ENCODE measurements at places on chromosomes 1 and 21.
A peak's percentile ranks its signal among the peaks of the same experiment; 100 is the strongest.

DNA sequence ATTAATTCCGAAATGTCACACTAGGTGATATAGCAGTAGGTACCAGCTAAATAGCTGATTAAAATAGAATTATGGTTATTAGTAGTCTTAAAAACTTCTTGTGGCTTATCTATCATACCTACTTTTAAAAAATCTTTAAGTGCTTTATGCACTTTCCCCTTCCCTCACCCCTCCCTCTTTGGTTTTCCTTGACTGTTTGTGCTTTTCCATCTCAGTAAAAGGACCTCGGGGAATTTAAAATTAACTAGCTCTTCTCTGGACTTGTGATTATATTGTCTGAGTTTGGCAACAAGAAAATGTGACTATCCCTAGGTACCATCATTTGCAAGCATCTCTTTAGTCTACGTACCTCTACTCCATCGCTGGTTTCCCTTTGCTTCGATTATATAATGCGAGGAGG, 11.2 kb downstream of the COX20 start:
- no peak for DNase-seq

GRCh38 chr1:60151311-60151710, 77.7 kb upstream of the C1orf87 start:
- no peak for DNase-seq

- DNase-seq, result peak; percentile 13
Measured at GRCh38 chr1:154943649-154944400, 7.3 kb upstream of the PMVK start.

DNA sequence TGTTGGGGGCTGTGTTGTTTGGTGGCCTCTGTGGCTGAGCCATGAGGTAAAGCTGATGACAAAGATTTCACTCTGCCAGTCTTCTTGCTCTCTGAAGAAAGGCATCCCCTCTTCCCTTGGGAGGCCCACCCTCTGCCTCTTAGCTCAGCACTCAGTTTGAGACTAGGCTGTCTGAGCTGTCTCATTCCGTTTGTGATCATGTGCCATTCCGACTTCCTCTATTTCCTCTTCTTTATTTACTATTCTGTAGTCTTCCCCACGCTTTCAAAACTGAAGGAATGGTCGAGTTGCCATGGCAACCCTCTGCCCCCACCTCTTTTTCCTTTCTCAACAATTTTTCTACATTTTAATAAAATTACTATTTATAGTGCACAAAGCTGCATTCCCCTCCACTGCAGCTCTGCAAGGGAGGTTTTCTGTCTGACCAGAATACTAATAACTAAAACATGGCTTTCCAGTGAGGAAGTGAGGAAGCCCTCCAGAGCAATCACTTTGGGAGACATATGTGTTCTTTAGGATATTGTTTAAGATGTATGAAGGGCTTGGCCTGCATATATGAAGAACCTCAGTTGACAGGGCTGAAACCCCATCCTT, 30.8 kb downstream of the KCNA3 start:
- DNase-seq, result no peak

GRCh38 chr1:40712405-40712944, 21.0 kb downstream of the NFYC start:
- no peak for DNase-seq

GRCh38 chr1:150826299-150826698, 18.2 kb upstream of the CTSK start:
- DNase-seq, result no peak

- peak; percentile 32 for DNase-seq
Measured at GRCh38 chr1:17119076-17119772, at the start of gene PADI2. TSS of gene PADI2 (minus strand) at chr1:17119451. CDS start at chr1:17119371, 80 bp downstream.

GRCh38 chr21:44914176-44914874, 6.4 kb downstream of the ITGB2 start:
- DNase-seq, result peak; percentile 42

DNA sequence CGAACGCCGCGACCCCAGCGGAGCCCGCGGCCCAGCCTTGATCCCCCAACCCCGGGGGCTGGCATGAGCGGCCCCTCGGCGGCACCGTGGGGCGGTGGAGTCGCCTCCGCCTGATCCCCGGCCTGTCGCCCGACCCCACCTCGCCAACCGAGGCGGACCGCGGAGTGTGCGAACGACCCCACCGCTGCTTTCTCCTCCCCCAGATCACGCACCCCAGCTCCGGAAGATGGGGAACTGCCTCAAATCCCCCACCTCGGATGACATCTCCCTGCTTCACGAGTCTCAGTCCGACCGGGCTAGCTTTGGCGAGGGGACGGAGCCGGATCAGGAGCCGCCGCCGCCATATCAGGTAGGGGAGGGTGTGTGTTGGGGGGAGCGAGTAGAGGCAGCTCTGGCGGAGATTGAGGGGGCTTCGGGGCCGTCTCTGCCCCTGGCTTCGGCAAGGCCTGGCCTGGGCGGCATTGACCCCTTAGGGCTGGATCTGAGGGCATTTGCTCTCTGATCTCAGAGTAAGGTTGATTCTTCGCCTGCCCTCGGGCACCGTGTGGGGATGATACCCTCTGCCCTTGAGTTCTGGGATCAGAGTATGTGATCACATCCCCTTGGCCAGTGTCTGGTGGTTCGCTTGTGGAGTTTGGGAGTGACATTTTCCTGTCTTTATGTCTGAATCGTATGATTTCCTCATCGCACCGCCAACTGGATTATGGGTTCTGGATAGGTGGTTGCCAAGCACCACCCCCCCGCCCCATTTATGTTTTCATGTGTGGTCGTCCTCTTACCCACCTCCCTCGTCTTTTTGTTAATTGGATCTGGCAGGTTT, 668 bp downstream of the RNF11 start:
- peak; percentile 25 for DNase-seq

- DNase-seq, result no peak
Measured at GRCh38 chr1:181658581-181658980, 175.3 kb downstream of the CACNA1E start.

- no peak for DNase-seq
Measured at GRCh38 chr1:68516066-68516465, 19.2 kb upstream of the DEPDC1 start.

DNA sequence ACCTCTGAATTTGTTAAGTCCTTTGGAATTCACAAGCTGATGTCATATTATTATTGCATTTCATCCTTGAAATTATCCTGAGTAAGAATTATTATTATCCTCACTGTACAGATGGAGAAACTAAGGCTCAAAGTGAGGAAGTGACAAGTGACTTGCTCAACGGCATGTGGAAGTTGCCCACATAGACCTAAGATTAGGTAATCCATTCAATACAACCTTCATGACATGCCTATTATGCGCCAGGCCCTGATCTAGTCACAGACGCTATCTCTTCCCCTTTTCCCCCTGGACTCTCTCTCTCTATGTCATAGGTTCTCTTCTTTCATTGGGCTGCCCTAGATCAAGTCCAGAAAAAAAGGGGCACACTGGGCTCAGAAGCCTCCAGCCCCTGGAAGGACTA, 84.9 kb upstream of the KCNK2 start:
- no peak for DNase-seq

All from T-cell (primary cell).